ENCODE measurements at places on chromosomes 1 and 21. TPM values are rescaled to one million over a fixed set of nuclear protein-coding genes. Genes with fewer than 3 reads are reported as not detected.
A peak's percentile ranks its signal among the peaks of the same experiment; 100 is the strongest.

DNA sequence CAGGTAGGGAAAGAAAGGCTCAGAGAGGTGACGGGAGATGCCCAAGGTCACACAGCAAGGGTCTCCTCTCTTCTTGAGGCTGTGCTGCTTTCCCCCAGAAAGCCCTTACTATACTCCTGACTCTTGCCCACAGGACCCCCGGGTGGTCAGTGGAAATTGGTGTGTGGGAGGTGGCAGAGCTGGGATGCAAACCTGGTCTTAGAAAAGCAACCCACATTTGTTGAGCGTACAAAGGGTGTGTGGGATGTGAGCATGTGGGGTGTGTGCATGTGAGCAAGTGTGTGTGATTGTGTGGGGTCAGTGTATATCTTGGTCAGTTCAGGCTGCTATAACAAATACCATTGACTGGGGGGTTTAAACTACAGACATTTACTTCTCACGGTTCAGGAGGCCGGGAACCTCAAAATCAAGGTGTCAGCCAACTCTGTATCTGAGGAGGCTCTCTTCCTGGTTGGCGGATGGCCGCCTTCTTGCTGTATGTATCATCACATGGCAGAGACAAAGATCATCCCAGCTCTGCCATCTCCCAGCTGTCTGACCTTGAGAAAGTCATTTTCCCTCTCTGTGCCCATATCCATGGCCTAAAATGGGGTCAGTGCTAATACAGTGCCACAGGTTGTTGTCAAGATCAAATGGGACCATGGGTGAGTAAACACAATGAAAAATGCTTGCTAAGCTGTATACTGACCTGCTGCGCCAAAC is 268.5 kb downstream of the PTPRU start:
- H3K4me1 ChIP-seq: no peaks in the 10 kb centered on the region
- peaks cover 3% of the 10 kb centered on the region for H3K27me3 ChIP-seq
- no peak overlapping the region for H3K4me3 ChIP-seq
- no peak overlapping the region for H3K27ac ChIP-seq

DNA sequence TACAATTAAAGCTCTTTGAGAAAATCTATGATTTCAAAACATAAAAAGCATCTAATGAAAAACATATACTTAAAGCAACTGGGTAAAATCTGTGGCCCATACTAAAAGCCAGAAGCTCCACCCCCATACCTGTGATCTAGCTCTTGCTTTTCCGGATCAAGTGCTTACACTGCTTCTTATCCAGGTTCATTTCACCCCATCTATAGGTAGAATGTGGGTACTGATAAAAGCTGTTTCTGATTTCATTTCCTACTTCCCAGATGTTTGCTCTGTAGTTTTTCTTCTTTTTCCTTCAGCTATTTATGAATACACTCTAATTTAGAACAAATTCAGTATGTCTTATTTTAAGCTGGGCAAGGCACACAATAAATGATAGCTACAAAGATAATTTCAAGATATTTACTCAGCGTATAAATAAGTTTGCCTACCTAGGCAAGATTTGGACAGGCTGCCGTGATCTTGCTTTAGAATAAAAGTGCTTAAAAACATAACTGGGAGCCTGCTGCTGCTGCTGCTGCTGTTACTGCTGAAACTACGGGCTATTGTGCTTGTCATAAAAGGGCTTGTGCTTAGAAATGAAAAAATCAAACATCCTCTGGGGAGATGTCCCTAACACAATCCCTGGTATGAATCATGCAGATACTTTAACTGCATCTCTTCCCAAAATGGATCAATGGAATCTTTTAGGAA is 2.1 kb downstream of the SIPA1L2 start:
- no peaks in the 10 kb centered on the region for H3K27me3 ChIP-seq
- H3K4me3 ChIP-seq: peak overlapping the region; percentile 97
- peak overlapping the region; percentile 43 for H3K27ac ChIP-seq
- DNase-seq: no peak
- no peaks in the 10 kb centered on the region for H3K36me3 ChIP-seq

DNA sequence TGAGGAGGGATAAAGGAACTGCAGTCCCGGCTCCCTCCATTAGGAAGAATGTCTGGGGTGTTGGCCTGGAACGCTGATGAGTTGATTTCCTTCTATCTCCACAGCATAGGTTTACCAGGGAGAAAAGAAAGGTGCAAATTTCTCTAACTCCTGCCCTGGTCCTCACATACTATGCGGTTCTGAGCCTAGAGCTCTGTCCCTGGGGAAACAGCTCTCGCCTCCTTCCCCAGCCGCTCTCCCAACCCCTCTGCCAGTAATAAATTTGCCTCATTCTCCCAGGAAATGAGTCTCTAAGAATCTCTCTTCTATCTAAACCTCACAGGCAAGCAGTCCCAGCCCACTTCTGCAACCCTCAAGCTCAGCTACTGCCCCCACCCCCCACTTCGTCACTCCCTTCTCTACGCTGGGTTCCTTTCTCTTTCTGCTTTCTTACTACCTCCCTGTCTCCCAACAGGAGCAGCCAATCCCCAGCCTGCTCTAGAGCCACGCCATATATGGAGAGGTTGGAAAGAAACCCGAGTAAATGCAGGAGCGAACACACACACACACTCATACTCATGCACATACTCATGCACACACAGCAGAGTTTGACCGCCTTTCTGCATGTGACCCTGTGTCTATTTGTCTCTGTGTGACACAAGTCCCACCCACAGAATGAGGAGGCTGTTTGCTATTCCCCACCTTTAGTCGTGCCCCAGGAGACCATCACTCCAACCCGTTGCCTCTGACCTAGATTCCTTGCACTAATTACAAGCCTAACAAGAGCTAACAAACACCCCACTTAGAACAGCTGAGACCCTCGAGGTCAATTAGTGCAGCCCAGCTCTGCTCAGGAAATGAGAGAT is 13.4 kb downstream of the PLEKHO1 start:
- no peaks in the 10 kb centered on the region for H3K27me3 ChIP-seq
- H3K36me3 ChIP-seq: peaks cover 20% of the 10 kb centered on the region

Gene KIAA1614
- 0.84 TPM for total RNA-seq

Gene LMX1A
- not detected for total RNA-seq
